Natural killer cell (primary cell): ENCODE measurements at places on chromosomes 3 and 15. TPM values are rescaled to one million over a fixed set of nuclear protein-coding genes. Genes with fewer than 3 reads are reported as not detected.

Gene ACSBG1
- not detected for total RNA-seq

Gene UNC13C
- not detected for total RNA-seq

GRCh38 chr3:4979428-4980228 lies at the start of gene BHLHE40:
TSS of gene BHLHE40 (plus strand) at chr3:4979437. CDS start at chr3:4979719, 282 bp downstream.
- DNase-seq, result no peak

DNA sequence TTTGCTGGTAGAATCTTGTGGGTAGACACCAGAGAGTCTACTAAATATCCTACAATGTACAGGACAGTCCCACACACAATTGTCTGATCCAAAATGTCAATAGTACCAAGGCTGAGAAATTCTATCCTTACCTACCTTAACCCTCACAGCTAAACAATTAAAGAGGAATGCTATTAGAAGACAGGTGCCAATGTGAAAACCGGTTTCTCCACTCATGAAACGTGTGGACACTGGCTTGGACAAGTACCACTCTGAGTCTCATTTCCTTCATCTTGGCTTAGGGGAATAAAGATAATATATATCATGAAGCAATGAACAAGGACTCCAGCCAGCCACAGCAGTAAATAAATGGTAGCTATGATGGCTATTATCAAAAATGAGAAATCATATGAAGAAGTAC lies 90.2 kb downstream of the RFTN1 start:
- no peak for DNase-seq
